ENCODE measurements at places on chromosomes 16 and 17.

DNA sequence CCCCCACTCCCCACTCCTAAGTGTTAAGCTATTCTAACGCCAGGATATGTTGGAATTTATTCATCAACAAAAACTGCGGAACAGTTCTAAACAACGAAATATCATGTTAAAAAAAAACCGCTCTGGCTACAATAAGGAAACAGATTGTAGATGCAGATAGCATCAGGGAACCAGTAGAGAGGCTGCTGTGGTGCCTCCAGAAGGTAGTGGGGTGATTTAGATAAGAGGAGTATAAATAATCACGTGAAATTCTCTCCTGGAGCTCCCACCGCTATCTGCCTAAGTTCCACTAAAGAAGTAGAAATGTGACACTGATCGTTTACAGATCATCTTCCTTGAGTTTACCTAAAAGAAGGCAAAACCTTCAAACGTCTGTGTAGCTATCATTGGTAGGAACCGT, 8.0 kb downstream of the AHSP start:
- DNase-seq: no peak

DNA sequence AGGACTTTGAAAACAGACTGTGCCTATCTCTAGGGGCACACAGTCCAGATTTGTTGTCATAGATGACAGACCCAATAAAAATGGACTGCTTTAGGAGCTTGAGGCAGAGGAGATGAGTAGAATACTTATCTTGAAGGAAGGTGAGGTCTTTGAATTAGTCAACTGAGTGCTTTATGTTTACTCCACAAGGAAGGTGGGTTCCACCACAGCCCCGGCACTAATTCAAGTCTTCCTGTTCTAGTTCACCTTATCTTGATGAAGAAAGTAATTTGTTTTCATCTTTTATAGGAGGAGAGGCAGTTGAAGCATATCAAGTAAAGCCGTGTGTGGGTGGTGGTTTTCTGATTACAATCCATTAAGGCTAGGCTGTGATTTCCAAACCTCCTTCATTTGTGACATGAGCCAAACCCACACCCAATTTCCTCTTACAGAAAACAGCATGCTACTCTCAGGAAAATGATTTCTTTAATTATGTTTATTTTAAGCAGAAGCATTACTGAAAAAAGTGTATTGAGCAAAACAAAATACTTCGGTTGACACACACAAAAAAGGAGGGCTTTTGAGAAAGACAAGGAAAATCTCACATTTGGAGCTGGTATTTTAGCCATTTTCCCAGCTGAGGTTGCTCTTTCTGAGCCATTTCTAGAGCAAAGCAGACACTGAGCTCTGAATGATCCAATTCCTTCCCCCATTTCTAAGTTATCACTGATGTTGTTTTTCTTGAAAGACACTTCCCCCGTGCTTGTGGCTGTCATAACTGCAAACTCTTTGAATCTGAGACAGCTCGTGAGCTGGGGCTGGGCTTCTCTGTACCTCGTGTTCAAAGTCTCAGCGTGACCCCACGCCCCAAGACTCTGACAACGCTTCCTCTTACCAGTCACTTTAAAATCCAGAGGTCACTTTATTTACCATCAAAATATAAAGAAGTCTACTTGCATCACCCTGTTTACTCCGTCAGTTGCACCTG, 35.4 kb downstream of the CDRT15 start:
- DNase-seq: no peak

- no peak for DNase-seq
These were observed 129.4 kb downstream of the TANC2 start for GRCh38 chr17:63095459-63095858.

DNA sequence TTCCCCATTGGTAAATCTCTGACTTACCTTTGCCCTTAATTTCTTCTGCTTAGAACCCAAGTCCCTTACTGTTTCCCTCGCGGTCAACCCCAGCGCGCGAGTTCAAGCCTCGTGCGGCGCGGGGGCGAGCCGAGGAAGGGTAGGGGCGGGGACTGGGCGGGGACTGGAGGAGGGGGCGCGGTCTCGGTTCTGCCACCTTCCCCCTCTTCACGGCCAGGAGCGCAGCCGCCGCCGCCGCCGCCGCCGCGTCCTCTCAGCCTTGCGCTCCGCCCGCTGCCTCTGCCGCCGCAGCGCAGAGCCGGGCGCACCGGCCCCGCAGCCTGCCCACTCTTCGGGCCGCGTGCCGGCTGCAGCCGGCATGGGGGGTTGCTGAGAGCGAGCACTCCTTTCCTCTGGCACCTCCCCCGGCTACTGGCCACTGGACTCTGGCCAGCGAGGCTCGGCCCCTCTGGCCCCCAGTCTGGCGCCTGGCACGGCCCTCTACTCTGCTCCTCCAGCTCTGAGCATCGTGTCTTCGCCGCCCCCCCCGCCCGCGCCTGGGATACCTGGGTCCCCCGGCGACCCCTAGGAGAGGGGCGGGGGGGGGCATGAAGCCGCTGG, at the start of gene RAPGEFL1:
Gene RAPGEFL1 (plus strand): TSS at position 196 of the 600 bp plus-strand sequence. CDS start 392 bp downstream, at position 588.
- DNase-seq: no peak

GRCh38 chr16:67200491-67200890, 1.6 kb downstream of the ELMO3 start:
- DNase-seq: no peak

- no peak for DNase-seq
These were observed 209.0 kb downstream of the ZFHX3 start for GRCh38 chr16:72838951-72839350.

GRCh38 chr16:15509051-15509592, 74.7 kb downstream of the BMERB1 start:
- DNase-seq: no peak

GRCh38 chr16:5064915-5065314, 841 bp downstream of the C16orf89 start:
- DNase-seq: no peak
